Pancreas (tissue), 10 donors: ENCODE measurements at places on chromosomes 3 and 15.

- DNase-seq = no peak
These were observed 12.0 kb upstream of the RTP3 start for GRCh38 chr3:46485779-46486175.

- no peak for DNase-seq
These were observed 236.6 kb downstream of the ZIC1 start for GRCh38 chr3:147645761-147646160.

DNA sequence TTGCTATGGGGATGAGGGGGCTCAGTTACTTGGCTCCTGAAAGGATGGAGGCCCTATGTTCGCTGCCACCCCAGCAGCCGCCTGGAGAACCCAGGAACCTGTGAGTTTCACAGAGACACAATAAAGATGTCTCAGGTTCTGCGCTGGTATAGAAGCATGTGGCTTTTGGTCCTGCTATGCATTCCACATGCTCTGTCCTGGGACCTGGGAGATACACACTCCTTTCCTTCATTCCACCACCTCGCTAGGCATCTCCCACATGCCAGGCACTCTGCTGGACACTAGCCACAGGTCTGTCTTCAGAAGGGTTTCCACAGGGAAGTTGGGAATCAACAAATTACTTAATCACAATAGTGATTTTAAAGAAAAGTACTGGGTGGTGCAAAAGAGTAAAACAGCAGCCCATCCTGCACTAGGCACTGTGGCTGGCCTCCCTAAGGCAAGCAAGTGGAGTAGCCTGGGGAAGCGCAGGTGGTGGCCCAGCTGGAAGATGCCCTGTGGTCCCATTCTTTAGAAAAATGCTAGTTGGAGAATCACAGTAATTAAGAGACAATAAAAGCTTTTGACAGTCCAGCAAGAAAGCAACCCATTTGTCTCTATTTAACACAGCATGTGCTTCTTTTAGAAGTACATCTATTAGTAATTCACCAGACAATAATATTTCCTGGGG is 408.9 kb upstream of the WNT5A start:
- no peak for DNase-seq

- DNase-seq = no peak
These were observed 1.5 kb upstream of the GMNC start for GRCh38 chr3:190864002-190864401.

DNA sequence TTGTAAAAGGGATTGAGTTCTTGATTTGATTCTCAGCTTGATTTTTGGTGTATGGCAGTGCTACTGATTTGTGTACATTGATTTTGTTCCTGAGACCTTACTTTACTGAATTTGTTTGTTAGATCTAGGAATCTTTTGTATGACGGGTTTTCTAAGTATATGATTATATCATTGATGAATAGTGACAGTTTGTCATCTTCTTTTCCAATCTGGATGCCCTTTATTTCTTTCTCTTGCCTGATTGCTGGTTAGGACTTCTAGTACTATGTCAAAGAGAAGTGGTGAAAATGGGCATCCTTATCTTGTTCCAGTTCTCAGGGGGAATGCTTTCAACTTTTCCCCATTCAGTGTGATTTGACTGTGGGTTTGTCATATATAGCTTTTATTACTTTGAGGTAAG is 103.0 kb downstream of the DOCK3 start:
- no peak for DNase-seq

GRCh38 chr15:66481107-66481856 is 16.3 kb downstream of the SNAPC5 start:
- no peak for DNase-seq

- DNase-seq = no peak
These were observed 404.4 kb upstream of the KCNMB2 start for GRCh38 chr3:178131801-178132200.

- DNase-seq = no peak
These were observed 102.6 kb downstream of the CD200R1L start for GRCh38 chr3:112744106-112744505.

DNA sequence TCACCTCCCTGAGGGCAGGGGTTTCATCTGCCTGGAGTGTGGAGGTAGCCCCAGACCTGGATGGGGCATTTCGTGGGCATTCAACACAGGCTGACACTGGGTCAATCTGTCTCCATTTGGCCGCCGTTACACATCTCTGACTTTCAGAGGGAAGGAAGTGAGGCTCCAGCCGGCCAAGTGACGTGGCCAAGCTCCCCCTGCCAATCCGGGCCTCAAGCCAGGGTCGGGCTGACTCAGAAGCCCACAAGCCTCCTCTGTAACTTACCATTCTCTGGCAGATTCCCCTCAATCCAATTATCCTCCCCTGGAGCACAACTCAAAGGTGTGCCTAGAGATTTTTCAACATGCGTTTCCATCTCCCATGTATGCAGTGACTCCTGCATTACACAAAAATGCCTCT is 227.6 kb downstream of the KLF13 start:
- no peak for DNase-seq

- DNase-seq = no peak
These were observed 98.5 kb upstream of the ADAMTSL3 start for GRCh38 chr15:83555383-83555782.

GRCh38 chr3:99321261-99321660 is 317.1 kb upstream of the COL8A1 start:
- DNase-seq = no peak

- no peak for DNase-seq
These were observed 219.9 kb upstream of the PROK2 start for GRCh38 chr3:72004749-72005292.

DNA sequence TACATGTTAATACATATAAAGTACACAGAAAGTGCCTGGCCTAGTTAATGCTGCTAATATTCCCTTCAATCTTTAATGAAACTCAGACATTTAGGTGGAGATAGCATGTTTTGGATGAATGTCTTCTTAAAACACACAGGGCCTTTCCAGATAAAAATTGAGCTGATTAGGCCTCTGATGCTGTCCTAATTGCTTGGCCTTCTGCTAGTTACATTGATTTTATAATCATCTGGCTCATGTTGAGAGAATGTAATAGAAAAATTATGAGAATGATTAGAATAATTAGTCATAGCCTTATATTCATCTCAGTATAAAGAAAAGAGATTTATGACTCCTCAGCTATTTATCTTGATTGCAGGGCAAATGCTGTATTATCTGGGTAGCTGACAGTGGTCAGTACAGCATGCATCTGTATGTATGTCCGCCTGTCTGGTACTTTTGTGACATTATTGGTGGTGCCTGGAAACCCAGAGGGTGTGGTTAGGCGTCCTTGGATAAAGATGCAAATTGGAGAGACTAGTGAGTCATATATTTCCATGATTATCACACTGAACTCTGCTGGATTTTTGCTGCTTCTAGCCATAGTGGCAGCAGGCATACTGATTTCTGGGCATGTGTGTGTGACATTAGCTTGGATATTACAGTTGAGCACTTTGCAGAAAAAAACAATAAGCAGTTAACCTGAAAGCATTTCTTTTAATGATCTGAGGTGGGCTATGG is 120.8 kb downstream of the FEZF2 start:
- DNase-seq = no peak

- peak; percentile 55 for DNase-seq
These were observed 19.5 kb downstream of the LRIG1 start for GRCh38 chr3:66481071-66482017.

DNA sequence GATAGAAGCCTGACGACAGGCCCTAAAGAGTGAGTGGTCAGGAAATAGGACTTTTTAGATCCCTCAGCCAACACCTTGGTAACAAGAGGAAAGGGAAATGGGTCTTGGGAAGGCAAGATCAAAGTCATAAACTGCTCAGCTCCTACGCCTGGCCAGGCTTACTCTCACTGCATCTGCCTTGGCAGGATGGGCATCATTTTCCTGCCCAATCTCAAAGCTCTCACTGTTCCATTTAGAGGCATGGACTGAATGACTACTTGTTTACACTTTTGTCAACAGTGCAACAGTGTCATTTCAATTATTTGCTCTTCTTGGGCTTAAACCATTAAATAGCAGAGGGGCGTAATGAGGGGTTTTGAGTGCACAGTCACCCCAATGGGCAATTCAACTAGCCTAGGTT is 808.7 kb downstream of the GRM7 start:
- DNase-seq = no peak

DNA sequence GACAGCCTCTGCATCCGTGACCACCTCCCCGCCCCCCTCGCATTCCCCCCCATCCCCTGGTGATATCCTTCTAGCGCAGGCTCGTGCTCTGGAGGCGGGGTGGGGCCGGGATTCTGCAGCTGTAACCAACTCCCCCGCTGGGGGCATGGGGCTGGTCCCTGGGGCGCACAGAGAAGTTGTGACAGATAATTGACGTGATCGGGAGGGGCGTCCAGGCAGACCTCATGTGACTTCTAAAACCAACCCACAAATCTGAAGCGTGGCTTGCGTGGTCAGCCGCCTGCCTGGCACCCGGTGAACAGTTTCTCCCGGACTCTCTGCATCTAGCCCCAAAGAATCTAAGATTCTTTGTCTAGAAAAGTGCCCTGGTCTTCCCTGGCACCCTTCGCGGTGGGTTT is 100.6 kb upstream of the IGF1R start:
- peak; percentile 18 for DNase-seq

GRCh38 chr3:27568393-27568792 is 84.2 kb upstream of the SLC4A7 start:
- DNase-seq = peak; percentile 17

GRCh38 chr3:94269763-94270162 is 206.9 kb downstream of the NSUN3 start:
- DNase-seq = no peak

DNA sequence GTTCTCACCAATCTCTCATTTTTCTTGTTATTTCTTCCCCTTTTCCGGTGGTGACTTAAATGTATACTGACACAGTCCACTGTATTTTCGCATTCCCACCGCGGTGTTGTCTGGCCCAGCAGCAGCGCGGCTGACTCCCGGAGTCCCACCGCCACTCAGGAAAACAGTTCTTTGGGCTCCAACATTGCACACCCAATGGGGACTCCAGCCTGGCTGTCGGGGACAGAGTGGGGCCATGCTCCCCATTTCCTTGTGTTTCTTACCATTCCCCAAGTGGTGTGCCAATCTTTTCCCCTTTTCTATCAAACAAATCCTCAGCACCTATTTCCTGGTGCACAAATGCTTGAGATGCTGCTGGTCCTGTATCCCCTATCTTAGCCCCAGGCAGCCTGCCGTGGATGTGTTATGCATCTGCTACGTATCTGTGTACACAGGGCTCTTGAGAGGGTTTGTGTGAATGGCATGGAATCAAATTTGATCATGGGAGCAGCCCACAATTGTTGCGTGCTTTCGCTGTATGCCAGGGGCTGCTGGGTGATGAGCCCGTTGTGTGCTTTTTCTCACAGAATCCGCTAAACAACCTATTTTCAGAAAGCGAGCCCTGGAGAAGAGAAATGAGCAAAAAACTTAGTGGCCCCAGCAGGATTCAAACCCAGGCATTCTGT is 219.1 kb upstream of the RGMA start:
- DNase-seq = no peak

DNA sequence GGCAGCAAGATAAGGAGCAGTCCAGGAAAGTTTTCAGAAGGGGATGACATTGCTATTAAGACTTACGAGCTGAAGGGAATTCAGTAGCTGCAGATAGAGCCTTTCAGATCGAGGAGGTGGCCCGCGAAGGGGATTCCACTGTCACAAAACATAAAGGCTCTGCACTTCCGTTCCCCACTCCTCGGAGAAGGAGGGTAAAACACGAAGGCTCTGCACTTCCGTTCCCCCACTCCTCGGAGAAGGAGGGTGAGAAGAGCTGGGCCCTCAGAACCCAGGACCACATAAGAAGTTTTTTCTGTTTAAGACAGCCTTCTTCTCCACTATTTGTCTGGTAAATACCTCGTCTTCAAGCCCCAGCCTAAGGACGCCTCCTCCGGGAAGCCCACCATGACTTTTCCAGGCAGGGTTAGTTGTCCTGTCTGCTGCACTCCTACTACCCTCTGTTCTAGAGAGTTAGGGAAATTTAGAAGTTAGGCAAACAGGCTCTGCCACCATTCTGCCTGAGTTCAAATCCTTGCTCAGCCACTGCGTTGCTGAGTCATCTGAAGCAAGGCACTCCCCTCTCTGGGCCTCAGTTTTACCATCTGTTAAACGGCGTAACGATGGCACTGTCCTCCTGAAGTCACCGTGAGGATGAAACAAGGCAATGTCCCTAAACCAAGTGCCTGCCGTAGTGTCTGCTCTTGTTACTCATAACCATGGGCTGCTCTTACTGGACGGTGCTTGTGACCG is 134.1 kb upstream of the HES1 start:
- DNase-seq = no peak

DNA sequence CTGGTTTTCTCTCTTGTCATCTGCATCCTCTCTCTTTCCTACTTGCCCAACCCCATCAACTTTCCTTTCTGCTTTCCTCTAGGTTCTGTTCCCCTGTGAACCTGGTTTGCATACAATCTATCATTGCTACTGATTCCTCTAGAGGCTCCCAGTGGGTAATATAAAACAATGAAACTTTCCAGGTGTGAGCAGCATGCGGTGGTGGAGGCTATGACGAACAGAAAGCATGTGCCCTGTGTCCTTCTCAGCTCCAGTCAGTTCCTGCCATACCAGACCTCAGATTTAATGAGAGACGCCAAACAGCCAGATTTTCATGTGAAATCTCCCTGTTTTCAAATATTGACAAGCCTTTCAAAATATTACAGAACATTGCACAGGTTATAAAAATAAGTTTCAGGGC is 3.5 kb upstream of the ACAP2 start:
- no peak for DNase-seq

GRCh38 chr15:70466895-70467529 is 296.3 kb downstream of the UACA start:
- no peak for DNase-seq

- no peak for DNase-seq
These were observed 9.4 kb upstream of the EID1 start for GRCh38 chr15:48868536-48868935.

GRCh38 chr3:180835501-180835900 is 77.0 kb upstream of the FXR1 start:
- no peak for DNase-seq

DNA sequence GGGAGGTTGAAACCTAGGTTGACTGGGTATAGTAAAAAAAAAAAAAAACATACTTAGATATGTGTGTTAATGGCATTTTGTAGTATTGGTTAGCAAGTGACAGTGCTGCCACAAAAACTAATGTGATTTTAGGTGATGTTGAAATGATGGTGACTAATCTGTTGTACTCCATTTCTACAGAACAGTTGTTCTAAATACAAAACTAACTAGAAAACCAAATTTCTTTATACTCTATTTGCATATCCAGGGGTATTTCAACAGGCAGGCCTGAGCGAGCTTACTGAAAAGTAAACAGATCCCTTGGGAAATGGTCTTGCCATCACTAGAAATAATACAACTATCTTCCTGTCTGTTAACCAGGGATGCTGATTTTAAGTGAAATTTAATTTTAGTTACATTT is 20.5 kb downstream of the TSC22D2 start:
- no peak for DNase-seq
